ENCODE measurements at places on chromosomes 7 and 10. TPM values are rescaled to one million over a fixed set of nuclear protein-coding genes. Genes with fewer than 3 reads are reported as not detected.

Gene CDC14C
- total RNA-seq: not detected

Gene FLNC
- 0.05 TPM for total RNA-seq

DNA sequence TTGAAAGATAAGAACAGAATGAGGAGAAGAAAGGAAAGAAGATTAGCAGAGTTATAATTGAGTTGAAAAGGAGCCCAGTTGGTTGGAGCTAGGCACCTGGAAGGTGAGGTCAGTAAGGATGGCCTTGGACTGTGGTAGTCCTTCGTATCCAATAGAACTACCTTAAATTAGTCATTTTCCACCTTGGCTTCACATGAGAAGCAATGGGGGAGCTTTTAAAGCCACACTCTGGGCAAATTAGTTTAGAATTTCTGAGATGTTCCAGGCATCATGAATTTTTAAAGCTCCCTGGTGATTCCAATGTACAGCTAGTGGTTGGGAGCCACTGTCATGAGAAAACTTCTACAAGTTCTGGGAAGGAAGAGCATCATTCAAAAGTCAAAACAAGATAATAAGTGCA, 27.3 kb upstream of the CYP3A5 start:
- ATAC-seq: no peak

GRCh38 chr10:2777666-2778355, 289.5 kb upstream of the PFKP start:
- ATAC-seq: no peak
